Neuronal stem cell (in vitro differentiated cells): ENCODE measurements at places on chromosomes 2 and 18.

GRCh38 chr2:4175343-4175742 is 472.0 kb downstream of the DCDC2C start:
- DNase-seq: no peak

GRCh38 chr2:215693193-215693998 is 257.5 kb upstream of the FN1 start:
- DNase-seq: no peak

GRCh38 chr2:203824603-203825002 is 43.0 kb upstream of the CTLA4 start:
- DNase-seq: no peak

- peak; percentile 38 for DNase-seq
These were observed 181.7 kb downstream of the ANAPC1 start for GRCh38 chr2:111702119-111702803.

GRCh38 chr2:177394594-177394973 is 2.0 kb downstream of the AGPS start:
- DNase-seq: no peak

DNA sequence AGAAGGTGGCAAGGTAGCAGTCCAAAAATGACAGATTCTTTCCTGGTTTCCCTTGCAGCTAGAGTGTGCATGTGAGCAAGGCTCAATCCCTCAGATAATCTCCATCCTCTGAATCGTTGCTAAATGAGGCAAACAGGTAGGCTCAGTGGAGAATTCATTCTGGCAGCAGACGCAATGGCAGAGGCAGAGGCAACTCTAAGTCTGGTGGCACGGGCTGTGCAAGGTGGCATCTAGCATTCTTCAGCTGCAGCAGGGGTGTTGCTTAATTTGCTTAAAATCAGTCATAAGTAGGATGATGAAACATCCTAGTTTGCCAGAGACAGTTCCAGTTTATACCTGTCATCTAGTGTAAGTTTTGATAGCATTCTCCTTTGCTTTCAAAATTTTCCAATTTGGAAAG is 391.1 kb upstream of the MEX3C start:
- no peak for DNase-seq

- DNase-seq: no peak
These were observed 441.1 kb downstream of the PTH2R start for GRCh38 chr2:208847651-208848050.

DNA sequence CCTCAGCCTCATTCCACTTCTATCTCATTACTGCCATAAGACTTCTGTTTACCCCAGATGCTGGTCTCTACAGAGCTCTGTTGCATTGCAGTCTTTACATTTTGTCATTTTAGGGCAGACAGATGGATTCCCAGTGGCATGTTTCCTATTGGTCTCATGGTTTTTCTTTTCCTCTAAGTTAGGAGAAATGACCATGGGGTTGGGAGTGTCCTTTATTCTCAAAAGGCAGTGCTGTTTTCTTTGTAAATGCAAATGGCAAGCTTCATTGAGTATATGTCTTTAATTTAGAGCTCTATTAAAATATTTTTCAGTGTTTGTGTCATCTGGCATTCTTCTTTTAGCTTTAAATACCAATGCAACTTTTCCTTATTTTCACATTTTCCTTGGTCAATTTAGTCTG is 57.0 kb downstream of the MSTN start:
- no peak for DNase-seq

- no peak for DNase-seq
These were observed 36.1 kb downstream of the COX7A2L start for GRCh38 chr2:42324949-42325348.

DNA sequence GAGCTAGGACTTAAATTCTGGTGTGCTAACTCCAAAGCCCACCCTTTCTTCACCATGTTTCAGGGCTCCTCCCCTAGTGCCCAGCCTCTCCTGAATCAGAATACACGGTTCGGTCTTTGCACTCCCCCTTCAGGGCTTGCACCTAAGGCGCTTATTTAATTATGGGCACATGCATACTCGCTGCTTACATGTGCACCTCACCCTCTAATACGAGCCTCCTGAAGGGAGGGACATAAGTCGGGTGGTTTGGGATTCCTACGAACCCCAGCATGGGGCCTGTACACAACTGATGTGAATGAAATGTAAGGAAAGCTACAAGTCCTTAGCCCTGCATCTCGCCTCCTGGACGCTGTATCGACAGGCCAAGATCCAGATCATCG is 435 bp downstream of the IFT172 start:
- DNase-seq: no peak

DNA sequence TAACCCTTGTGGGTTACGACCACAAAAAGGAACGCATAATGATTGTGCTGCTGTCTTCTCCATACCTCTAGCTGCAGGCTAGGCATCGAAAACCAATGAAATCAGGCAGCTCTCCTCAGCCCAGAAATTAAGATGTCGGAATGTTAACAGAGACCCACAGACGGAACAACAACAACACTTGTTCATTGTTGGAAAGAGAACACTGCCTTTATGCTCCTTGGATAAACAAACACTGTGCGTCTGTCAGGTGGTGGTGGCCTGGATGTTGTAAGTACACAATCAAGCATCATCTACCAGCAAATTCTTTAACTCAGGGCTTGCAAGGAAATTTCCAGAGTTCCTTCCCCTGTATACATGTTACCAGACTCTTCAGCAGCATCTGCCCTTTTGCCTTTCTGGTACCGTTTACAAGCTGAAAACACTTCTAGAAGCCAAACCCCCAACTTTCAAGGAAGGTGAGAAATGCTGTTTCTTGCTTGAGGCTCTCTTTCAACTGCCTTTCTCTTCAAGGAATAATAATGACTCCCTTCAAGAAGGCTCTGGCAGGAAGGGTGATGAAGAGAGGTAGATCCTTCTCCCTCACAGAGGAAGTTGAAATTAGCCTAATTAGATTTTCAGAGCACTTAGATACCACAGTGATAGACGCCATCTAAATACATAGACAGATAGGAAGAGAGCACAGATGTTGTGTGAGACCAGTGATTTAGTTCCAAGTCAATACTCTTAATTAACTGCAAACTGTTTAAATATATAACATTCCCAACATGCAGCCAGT is 332.7 kb downstream of the ZNF521 start:
- no peak for DNase-seq

- DNase-seq: no peak
These were observed 114.0 kb downstream of the ACAA2 start for GRCh38 chr18:49699303-49699702.

DNA sequence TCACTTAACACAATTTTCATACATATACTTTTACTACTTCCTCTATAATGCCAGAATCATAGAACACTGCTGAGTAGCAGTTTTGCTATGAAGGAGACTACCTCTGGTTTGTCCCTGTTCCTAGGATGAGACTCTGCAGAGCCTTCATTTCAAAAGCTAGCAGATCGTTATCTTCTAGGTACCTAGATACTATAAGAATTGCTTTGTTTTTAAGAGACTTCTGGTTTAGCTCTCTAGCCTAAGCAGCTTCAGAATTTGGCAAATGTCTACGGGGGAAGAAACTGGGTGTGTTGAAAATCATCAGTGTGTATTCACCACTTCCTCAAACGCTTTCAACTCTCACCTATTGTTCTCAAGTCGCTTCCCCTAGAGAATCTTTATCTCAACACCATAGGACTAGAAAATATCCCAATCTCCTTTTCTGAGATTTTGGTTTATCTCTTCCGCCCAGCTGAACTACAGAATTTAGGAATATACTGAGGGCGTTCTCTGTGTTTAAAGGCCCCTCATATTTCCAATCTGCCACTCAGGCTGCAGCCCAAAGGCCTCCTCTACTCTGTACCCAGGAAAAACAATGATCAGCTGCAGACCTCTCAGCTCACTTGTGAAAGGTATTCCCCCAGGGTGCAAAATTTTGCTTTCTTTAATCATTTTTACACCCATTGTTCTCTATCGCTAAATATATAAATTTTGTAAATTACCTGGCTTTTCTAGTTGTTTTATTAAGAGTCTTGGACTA is 28.7 kb downstream of the SMAD2 start:
- no peak for DNase-seq

DNA sequence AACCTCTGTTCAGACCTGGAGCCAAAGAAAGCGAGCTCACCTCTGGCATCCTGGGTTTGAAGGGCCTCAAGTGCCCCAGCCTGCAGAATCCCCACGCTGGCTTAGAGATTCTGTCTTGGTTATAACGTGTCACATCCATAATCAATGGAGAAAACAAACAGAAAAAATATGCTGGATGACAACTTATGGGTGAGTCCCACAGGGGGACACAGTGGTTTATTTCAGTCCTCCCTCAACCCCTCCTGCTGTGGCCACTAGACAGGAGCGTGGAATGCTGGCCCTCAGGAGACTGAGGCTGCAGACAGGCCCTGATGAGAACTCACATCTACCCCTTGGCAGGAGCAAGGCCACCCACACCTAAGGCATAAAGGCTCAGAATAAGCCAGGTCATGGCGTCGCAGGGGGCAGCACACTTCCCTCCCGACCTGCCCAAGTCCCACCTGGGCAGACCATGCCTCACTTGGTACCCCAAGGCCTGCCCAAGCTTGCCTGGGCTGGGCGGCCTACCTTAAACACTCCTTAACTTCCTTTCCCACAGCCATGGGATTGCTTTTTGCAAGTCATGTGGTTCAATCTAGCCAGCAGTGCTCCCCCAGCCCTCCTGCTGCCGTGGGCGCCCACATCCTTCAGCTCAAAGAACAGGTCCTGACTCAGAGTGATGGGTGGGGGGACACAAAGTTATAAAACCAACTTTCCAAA is 19.9 kb downstream of the COX7A2L start:
- no peak for DNase-seq

- no peak for DNase-seq
These were observed 60.7 kb downstream of the SDC1 start for GRCh38 chr2:20164061-20164733.

GRCh38 chr18:44782617-44783016 is 101.9 kb downstream of the SETBP1 start:
- no peak for DNase-seq

GRCh38 chr18:73136134-73136533 is 268.3 kb upstream of the NETO1 start:
- DNase-seq: no peak

- DNase-seq: no peak
These were observed 152.2 kb downstream of the MTX2 start for GRCh38 chr2:176421297-176422050.

- no peak for DNase-seq
These were observed 75.0 kb downstream of the TPO start for GRCh38 chr2:1488181-1488671.

DNA sequence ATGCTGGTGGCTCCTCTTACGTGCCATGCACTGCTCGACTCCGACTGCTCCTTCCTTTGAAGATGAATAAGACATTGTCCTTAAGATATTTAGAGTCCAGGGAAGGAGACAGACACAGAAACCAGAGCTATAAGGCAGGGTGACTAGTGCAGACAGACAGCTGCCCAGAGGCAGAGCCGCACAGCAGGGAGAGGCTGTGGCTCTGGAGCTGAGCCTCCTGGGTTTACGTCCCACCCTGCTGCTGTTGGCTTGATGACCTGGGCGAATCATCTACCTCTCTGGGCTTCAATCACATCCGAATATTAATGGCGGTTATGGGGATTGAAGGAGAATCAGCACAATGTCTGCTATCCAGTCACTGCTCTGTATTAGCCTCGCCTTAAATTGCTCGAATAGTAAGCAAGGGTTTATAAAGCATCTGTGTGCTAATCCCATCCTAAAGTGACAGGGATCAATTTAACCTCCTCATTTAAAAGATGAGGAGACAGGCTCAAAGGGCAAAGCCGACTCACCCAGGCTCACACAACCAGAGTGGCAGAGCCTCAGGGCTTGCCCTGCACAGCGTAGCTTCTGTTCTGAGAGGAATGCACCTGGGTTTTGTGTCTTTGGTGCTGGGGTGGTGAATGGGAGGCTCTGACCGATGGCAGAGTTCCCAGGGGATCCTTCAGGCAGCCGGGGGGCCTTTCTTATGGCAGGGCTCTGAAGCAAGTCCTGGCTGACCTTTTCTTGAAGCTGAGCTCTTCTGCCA is 284.1 kb downstream of the MYCN start:
- DNase-seq: no peak

DNA sequence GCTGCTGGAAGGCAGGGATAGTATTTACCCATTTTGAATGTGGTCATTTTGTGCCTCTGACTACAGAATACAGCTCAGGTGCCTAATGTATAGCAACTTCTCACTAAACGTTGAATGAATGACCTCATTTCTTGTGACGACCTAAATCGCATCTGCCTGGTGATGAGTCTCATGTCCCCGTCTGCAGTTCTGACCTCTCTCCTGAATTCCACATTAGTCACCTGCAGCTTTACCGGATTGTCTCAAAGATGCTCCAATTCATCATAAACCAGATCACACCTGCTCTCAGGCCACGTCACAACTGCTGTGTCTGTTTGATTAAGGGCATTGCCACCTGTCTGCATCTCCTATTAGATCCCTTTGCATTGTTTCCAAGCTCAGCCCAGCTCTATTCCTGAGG is 133.6 kb upstream of the MYT1L start:
- DNase-seq: no peak

GRCh38 chr2:162840598-162841246 is 2.2 kb upstream of the KCNH7 start:
- DNase-seq: peak; percentile 93

DNA sequence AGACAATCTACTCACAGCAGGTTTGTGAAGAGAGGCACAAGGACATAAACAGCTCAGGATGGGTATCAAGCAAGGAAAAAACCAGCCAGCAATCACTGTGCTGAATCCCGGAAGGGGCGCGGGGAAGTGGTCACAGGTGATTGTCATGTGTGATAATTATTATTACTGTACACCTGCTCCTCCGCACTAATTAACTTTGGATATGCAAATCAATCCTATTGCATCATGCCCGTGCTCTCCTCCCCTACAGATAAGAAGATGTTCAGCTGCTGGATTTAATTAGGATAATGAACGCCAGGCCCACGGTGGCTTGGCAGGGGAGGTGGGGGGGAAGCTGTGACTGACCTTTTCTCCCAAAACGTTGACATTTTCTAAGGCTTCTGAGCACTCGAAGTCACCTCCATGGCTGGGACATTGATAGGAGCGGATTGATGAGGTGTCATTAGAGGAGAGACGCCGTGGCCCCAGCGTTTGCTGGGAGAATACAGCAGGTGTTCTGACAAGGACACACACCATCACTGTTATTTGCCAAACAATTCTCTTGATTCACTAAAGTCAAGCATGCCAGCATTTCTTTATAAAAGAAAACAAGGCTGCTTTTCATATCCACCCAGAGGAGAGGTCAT is 160.3 kb upstream of the VRK2 start:
- no peak for DNase-seq

GRCh38 chr2:110167326-110168000 is 37.4 kb downstream of the NPHP1 start:
- no peak for DNase-seq

GRCh38 chr2:64244037-64244416 is 99.8 kb upstream of the PELI1 start:
- no peak for DNase-seq

DNA sequence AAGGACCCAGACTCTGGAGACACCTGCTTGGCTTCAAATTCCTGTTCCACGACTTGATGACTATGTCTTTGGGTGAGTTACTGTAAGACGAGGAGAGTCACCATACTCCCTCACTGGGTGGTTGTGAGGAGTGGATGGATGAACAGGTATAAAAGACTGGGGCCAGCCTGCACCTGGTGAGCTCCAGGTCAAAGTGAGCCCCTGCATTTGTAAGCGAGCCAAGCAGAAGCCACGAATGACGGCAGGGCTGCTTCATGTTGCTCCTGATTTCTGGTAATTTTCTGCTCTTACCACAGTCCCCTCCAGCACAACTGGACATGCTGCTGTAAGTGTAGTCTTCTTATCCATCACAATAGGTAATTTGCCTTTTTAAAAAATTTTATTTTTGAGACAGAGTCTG is 86.6 kb downstream of the POLR1A start:
- no peak for DNase-seq

GRCh38 chr2:72605836-72606442 is 219.9 kb downstream of the EXOC6B start:
- DNase-seq: no peak

- DNase-seq: no peak
These were observed 29.2 kb downstream of the CDH2 start for GRCh38 chr18:28147674-28148171.
